ENCODE measurements at places on chromosomes 7 and 10.

- no peak for DNase-seq
These were observed 99.6 kb upstream of the KMT2E start for GRCh38 chr7:104914421-104914820.

DNA sequence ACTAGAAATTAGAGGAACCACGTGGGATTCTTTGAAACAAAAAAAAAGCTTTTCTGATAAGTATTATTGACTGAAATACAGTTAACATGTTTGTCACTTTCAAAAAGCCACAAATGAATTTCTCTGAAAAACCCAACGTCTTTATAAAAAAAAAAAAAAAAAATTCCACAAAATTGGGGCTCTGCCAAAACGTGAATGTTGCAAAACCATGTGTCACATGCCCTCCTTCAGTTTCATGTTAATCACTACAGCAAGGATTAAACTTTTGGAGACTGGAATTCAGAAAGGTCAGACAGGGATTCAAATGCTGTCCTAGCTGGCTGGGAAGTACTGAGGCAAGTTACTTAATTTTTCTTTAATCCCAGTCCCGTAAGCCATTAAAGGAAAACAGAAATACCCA is 278.0 kb upstream of the KLF14 start:
- DNase-seq, result no peak

DNA sequence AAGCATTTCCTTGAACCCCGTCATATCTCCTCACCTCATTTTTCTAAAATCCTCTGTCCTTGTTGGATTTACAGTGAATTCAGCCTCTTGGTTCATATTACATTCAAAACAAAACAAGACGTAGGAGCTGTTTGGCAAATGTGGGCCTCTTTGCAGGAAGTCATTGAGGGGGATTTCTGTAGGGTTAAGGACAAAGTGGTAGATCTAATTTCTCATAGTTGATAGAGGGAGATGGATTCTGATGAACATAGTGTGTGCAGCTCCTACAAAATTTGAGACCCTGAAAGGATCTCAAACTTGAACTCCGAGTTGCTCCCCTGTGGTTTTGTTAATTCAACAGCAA is 682 bp downstream of the TBXAS1 start:
- DNase-seq, result no peak

GRCh38 chr10:88152728-88153133 is 289.3 kb downstream of the PTEN start:
- DNase-seq, result no peak

GRCh38 chr10:86348321-86349210 is 18.0 kb downstream of the GRID1 start:
- no peak for DNase-seq

DNA sequence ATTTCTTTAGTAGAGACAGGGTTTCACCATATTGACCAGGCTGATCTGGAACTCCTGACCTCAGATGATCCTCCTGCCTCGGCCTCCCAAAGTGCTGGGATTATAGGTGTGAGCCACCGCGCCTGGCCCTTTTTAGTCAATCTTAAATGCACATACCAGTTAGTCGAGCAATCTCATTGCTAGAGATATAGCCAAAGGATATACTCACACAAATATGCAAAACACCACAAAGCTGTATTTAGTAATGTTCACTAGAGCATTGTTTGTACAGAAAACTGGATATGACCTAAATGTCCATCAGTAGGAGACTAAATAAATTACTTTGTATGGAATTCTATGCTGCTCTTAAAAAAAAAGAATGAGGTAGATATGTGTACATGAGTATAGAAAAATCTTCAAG is 24.5 kb upstream of the IL6 start:
- DNase-seq, result no peak

- no peak for DNase-seq
These were observed 275.1 kb upstream of the KLF14 start for GRCh38 chr7:131008840-131009711.

Data from activated CD4-positive, CD25-positive, alpha-beta regulatory T cell (primary cell).